Lung microvascular endothelial cell (primary cell): ENCODE measurements at places on chromosomes 1 and 21. TPM values are rescaled to one million over a fixed set of nuclear protein-coding genes. Genes with fewer than 3 reads are reported as not detected.

The RNF2 gene
- total RNA-seq = 18.7 and 27.0 TPM in 2 replicates

The RHD gene
- total RNA-seq = 0.20 and 0.44 TPM in 2 replicates

The CORT gene
- total RNA-seq = 0.20 and 0.22 TPM in 2 replicates

The CGN gene
- total RNA-seq = under 0.01 and 0.40 TPM in 2 replicates

The TSACC gene
- total RNA-seq = 0.22 TPM in 1 of 2 replicates, not detected in the other

- DNase-seq = no peak
Observed at GRCh38 chr1:64569411-64569810, 99.5 kb downstream of the CACHD1 start.

DNA sequence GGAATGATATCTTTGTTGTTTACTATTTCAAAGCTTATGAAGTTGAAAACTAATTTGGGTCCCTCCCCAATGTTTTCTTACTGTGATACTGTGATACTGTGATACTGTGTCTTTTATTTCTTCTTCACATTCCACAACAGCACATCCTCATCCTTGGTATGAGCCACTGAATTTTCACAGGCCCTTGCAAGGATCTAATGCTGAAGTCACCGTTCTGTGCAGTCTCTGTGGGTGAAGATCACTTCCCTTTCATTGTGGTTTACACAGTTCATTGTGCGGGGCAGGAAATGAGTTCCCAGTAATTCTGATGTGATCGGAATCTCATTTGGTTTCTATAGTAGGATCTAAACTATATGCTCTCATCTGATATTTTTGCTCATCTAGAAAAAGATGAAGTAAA lies 32.1 kb upstream of the PAXBP1 start:
- DNase-seq = peak; percentile 78
